RPMI7951 (cell line): ENCODE measurements at places on chromosomes 13 and 19. TPM values are rescaled to one million over a fixed set of nuclear protein-coding genes. Genes with fewer than 3 reads are reported as not detected.

The ZNF726 gene
- total RNA-seq: 4.9 and 8.3 TPM in 2 replicates

The KL gene
- total RNA-seq: not detected in 2 replicates

The TEX101 gene
- total RNA-seq: not detected in 2 replicates

The CEACAM4 gene
- total RNA-seq: not detected in 2 replicates

The ZNF575 gene
- total RNA-seq: 0.20 TPM in 1 of 2 replicates, not detected in the other

The CEACAM3 gene
- not detected in 2 replicates for total RNA-seq

DNA sequence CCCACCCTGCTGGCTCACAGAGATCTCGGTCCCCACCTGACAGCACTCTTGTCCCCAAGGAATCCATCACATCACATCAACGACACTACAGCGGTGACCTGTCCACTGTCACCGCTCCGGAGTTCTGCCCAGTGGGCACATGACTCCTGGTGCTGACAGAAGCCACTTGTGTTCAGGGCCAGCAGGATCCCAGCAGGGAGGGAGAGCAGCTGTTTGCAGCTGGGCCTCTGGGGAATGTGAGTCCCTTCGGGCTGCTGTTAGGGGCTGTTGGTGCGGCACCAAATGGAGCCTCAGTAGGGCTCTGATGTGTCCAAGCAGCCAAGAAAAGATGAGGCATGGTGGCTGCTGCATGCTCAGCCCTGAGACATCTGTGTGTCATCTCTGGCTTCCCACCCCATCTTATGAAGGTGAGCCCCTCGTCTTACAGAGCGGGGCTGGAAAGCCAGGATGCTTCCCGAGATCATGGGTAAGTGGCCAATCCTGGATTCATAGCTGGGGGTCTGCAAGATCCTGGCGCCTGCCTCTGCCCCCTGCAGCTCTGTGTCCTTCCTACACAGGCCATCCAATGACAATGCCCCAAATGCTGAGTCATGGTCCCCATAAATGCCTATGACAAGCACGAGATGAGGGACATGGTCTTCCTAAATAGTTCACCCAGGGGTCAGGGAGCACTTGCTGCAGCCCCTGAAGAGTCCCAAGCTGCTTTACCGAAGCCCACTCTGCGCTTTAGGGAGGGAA is 56.0 kb downstream of the F2RL3 start:
- DNase-seq: no peak

DNA sequence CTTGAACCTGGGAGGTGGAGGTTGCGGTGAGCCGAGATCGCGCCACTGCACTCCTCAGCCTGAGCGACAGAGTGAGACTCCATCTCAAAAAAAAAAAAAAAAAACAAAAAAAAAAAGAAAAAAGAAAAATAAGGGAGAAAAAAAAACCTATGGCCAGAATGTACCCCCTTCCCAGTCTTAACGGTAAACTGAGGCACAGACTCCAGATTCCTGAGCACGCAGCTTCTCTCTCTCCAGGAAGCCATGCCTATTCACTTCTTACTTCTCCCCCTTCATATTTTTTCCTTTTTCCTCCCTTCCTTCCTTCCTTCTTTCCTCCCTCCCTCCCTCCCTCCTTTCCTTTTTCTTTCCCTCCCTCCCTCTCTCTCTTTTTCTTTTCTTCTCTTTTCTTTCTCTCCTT is 5.4 kb downstream of the ADGRE2 start:
- no peak for DNase-seq

GRCh38 chr13:112103260-112103838 is 36.4 kb downstream of the SOX1 start:
- DNase-seq: no peak
